Nucleus accumbens (tissue), 56 donors: ENCODE measurements at places on chromosomes 12 and 14.

- no peak for DNase-seq
Measured at GRCh38 chr14:77275601-77276017, 4.6 kb upstream of the NGB start.

DNA sequence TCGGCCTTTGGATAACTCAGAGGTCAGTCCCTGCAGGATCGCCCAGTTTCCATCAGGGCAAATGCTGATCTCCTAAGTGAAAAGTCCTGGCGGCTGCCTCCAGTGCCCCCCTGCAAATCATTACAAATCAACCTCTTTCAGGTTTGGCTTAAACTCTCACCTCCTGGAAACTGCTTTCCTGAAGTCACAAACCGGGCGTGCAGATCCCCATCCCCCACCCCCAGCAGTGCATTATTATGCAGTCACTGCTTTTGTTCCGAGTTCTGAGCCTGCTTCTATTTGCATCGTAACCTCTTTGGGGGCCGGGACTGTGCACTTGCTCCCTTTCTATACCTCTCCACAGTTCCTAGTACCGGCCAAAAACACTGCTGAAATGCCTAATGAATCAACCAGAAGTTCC, at the start of gene USP44:
Gene USP44 (minus strand): TSS at position 172 of the 400 bp plus-strand sequence. CDS start 17,220 bp downstream, outside the sequence.
- DNase-seq = no peak

- DNase-seq = no peak
Measured at GRCh38 chr14:25046301-25046943, 3.5 kb downstream of the STXBP6 start.

DNA sequence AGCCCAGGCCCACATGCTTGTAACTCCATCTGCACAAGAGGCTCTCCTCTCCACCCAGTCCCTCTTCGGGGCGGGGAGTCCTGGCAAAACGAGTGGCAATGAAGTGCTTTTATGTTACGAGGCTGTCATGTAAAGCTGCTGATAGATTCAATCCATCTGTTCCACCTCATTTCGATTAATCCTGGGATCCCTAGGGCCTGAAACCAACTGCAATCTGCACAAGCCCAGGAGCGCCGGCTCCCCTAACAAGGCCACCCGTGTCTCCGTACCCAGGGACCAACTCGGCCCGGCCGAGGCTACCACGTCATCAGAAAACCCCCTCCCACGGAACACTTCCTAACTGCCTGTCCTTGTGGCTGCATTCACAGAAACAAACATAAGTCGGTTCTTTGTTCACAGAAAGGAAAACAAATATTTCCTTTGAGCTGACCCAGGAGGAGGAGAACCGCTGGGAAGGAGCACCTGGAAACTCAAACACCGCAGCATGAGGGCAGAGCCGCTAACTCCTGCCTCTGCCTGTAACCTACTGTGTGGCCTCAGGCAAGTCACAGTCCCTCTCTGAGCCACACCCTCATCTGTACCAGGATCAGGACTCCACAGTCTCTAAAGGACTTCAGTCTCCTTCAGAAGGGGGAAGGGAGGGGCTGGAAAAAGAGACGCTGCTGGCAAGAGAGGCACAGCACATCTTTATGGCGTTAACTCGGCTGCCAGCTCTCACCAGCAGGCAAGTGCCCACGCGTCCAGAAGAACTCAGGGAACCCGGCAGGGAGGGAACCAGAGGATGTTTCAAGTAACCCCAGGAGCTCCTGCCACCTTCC, 47.8 kb downstream of the CCDC88C start:
- no peak for DNase-seq

- DNase-seq = no peak
Measured at GRCh38 chr14:91202234-91202974, 42.1 kb downstream of the GPR68 start.
